ENCODE measurements at places on chromosomes 12 and 14. TPM values are rescaled to one million over a fixed set of nuclear protein-coding genes. Genes with fewer than 3 reads are reported as not detected.

Gene SHMT2
- 262 TPM for total RNA-seq

Gene KLRC1
- 63.9 TPM for total RNA-seq

GRCh38 chr14:21486640-21487087 is 9.7 kb downstream of the TOX4 start:
- H3K4me3 ChIP-seq: no peak overlapping the region
- DNase-seq: no peak
- no peaks in the 10 kb centered on the region for H3K27me3 ChIP-seq
- H3K4me1 ChIP-seq: no peaks in the 10 kb centered on the region

DNA sequence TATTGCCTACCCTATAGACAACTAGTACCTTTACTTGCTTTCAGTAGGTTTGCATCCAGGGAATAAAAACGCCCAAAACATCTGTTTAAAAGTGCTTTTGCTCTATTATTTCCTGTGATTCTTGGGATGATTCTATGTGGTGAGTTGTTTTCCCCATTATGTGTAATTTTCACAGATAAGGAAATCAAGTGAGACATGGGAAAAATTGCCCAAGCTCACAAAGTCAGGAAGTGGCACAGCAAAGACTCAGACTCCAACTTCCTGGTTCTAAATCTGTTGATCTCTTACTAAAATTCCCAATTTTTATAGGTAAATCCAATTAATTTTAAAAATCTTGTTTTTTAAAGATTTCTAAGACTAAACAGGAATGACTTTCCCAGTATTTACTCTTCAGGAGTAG is 39.0 kb downstream of the NID2 start:
- peaks cover 5% of the 10 kb centered on the region for H3K27me3 ChIP-seq
- H3K4me3 ChIP-seq: no peak overlapping the region
- peaks cover 3% of the 10 kb centered on the region for H3K4me1 ChIP-seq
- H3K36me3 ChIP-seq: no peaks in the 10 kb centered on the region
- no peak for DNase-seq
- no peak overlapping the region for H3K27ac ChIP-seq

GRCh38 chr14:104865081-104865630 is at the start of gene CEP170B:
TSS of gene CEP170B (plus strand) at chr14:104865268. CDS start at chr14:104868451, 3,183 bp downstream.
- peaks cover 3% of the 10 kb centered on the region for H3K4me1 ChIP-seq

DNA sequence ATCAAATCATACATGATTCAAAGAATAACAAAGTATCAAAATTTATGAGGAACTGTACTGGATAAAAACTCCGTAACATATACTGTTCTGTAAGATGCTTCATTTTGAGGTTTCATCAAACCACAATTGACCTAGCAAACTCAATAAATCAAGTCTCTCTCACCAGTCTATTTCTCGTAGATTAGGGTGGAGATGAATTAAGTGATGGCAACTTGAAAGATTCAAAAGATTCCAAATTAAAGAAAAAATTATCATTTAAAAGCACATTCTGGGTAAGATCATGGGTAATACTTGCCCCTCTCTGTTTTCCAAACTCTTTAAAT is 74.4 kb downstream of the PAPLN start:
- H3K4me3 ChIP-seq: peak overlapping the region; percentile 55
- peaks cover 8% of the 10 kb centered on the region for H3K4me1 ChIP-seq
- no peaks in the 10 kb centered on the region for H3K27me3 ChIP-seq
- H3K36me3 ChIP-seq: no peaks in the 10 kb centered on the region
- no peak for DNase-seq

DNA sequence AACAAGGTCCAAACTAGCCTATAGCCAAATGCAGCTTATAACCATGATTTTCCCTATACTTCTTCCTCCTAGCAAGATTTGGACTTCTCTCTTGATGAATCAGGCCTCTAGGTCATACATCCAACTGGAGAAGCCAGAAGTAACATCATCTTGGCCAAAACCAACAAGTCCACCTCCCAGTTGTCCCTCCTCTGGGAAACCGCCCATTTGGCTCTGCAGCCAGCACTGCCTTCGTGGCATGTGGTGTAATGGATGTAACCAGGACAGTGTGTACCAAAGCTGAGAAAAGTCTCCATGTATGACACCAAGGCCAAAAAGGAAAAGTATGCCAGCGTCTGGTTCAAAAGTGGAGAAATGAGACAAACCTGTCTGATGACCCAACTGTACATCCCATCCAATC is 59.3 kb upstream of the VASH1 start:
- H3K36me3 ChIP-seq: no peaks in the 10 kb centered on the region
- H3K4me1 ChIP-seq: no peaks in the 10 kb centered on the region
- DNase-seq: no peak
- H3K4me3 ChIP-seq: no peak overlapping the region
- H3K27ac ChIP-seq: no peak overlapping the region
- peaks cover 6% of the 10 kb centered on the region for H3K27me3 ChIP-seq

- H3K27ac ChIP-seq: no peak overlapping the region
- peaks cover 30% of the 10 kb centered on the region for H3K4me1 ChIP-seq
- DNase-seq: no peak
- no peaks in the 10 kb centered on the region for H3K27me3 ChIP-seq
- no peaks in the 10 kb centered on the region for H3K36me3 ChIP-seq
Observed at GRCh38 chr12:51921017-51921725, 13.9 kb downstream of the ACVRL1 start.

DNA sequence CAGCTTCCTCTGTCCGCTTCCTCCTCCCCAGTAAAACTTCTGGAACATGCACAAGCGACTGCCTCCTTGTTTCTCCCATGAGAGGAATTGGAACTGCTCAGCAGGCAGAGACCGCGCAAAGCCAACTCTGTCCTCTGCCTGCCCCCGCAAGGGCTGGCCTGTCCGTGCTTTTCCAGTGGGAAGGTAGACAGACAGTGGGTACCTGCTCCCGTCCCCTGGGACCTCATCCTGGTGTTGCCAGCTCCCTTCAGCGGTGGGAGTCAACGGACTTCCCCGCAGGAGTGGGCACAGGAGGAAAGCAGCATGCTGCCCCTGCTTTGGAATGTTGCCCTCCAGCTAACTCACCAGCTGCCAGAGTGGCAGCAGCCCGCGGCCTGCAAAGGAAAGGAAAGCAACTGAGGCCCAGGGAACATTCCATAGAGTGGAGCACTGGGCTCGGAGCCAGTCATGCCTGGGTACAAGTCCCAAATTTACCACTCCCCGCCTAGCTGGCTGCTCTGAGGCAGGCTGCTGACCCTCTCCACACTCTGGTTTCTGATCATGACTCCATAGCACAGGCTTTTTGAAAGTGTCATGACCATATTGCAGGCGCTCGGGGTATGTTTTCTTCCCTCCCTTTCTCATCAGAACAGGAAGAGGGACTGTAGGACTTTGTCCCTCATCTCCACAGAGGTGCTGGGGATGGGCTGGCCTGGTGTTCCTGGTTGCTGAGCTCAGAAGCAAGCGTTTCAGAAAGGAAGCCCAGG is 89.2 kb upstream of the CLMN start:
- no peaks in the 10 kb centered on the region for H3K4me1 ChIP-seq
- no peaks in the 10 kb centered on the region for H3K27me3 ChIP-seq
- H3K36me3 ChIP-seq: no peaks in the 10 kb centered on the region
- no peak overlapping the region for H3K27ac ChIP-seq

- peaks cover 6% of the 10 kb centered on the region for H3K36me3 ChIP-seq
- H3K4me3 ChIP-seq: peak overlapping the region; percentile 70
Observed at GRCh38 chr14:68841016-68841809, 48.3 kb upstream of the ZFP36L1 start.

All from natural killer cell treated with Interleukin-12 subunit alpha and Interleukin-12 subunit beta and Interleukin-15 and Interleukin-18, amount 100 ng/mL, for 72 hours (primary cell).